NCI-H2081 treated with DMSO at 0.1 percent for 48 hours (cell line): ENCODE measurements at places on chromosomes 12 and 14.

DNA sequence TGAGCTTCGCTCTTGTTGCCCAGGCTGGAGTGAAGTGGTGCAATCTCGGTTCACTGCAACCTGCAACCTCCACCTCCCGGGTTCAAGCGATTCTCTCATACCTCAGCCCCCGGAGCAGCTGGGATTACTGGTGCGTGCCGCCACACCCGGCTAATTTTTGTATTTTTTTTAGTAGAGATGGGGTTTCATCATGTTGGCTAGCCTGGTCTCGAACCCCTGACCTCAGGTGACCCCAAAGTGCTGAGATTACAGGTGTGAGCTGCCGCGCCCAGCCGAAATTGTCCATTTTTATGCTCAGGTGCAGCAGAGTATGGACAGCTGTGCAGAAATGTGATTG is 19.2 kb upstream of the CYP46A1 start:
- no peak for DNase-seq

DNA sequence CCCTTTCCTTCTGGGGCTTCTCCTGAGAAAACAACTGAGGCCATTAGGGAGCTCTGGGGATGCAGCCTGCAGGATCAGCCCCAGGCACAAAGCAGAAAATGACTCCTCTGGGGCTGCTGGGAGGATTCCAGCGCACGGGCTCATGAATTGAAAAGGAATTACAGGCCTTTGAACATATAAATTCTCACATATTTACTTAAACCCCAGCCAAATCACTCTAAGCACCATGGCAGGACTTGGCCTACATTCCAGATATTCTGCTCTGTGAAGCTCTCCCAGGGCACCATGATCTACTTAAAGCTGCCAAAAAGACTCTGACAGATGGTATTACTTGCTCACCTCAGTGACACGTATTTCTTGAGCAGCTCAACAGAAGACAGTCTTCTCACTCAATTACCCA is 87.2 kb downstream of the ZFC3H1 start:
- DNase-seq, result no peak

DNA sequence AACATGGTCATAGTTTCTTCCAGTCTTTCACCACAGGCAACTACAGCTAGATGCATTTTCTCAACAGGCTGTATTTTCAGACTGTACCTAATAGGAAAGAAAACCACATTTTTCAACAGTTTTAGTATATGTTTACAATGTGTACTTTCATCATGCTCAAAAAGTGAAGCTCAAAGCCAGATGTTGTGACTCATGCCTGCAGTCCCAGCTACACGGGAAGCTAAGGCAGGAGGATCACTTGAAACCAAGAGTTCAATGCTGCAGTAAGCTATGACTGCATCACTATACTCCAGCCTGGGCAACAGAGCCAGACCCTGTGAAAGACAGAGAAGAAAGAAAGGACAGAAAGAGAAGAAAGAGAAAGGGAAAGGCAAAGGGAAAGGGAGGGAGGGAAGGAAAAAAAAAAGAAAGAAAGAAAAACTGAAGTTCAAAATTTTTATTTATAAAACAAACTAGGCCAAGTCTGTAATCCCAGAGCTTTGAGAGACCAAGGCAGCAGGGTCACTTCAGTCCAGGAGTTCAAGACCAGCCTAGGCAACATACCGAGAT is 25.5 kb downstream of the GXYLT1 start:
- DNase-seq, result no peak

- no peak for DNase-seq
These were observed 405.8 kb upstream of the RPL10L start for GRCh38 chr14:47057364-47057763.

GRCh38 chr12:95446506-95446900 is 27.4 kb upstream of the METAP2 start:
- DNase-seq, result no peak

GRCh38 chr14:28157289-28157869 is 609.2 kb upstream of the FOXG1 start:
- DNase-seq, result no peak

DNA sequence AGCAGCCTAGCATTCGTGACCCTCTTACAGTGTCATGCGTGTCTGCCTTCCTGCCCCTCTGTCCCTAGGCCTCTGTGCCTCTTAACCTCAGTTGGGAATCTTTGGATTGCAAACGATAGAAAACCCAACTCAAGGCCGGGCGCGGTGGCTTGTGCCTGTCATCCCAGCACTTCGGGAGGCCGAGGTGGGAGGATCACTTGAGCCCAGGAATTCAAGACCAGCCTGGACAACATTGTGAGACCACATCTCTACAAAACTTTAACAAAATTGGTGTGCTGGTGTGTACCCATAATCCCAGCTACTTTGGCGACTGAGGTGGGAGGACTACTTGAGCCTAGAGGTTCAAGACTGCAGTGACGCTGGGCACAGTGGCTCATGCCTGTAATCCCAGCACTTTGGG is 36.7 kb downstream of the TMEM120B start:
- no peak for DNase-seq

DNA sequence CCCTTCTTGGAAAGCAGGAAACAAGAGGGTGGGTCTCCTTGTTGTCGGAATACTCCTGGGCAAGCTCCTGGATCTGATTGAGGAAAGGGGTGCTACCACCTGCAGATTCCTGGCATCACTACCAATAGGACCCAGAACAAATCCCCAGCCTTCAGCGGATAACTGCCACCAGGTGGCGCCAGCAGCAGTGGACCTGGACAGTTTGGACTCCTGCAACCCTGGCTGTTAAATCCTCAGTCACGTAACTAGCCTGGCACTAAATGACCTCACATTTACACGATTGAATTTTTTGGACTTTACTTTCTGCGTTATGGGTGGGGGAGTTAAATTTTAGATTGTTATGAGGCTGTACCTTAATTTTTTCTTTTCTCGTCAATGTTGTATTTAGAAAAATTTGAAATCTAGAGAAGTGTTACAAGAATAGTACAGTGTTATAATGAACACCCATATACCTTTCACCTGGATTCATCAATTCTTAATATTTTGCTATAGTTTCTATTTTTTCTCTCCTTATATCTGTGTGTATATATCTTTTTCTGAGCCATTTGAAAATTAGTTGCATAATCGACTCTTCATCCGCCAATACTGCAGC is 95.6 kb downstream of the GAS2L3 start:
- peak; percentile 54 for DNase-seq

- no peak for DNase-seq
These were observed 25.9 kb upstream of the EDDM3A start for GRCh38 chr14:20719777-20720176.

- no peak for DNase-seq
These were observed 332.6 kb downstream of the NOVA1 start for GRCh38 chr14:26265170-26265685.

GRCh38 chr12:41606468-41607445 is 418.6 kb downstream of the PDZRN4 start:
- no peak for DNase-seq

DNA sequence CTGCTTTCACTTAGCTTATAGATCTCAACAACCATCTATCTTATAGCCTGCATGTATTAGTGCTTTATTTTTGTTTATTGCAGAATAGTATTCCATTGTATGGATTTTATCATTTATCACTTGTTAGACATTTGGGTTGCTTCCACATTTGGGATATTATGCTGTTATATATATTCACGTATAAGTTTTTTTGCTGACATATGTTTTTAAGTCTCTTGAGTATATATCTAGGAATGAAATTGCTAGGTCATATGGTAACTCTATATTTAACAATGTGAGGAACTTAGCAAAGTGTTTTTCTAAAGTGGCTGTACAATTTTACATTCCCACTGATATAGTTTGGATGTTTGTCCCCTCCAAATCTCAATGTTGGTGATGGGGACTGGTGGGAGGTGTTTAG is 208.1 kb downstream of the CPNE8 start:
- no peak for DNase-seq

- no peak for DNase-seq
These were observed 25.5 kb upstream of the KCNJ8 start for GRCh38 chr12:21800011-21800410.

DNA sequence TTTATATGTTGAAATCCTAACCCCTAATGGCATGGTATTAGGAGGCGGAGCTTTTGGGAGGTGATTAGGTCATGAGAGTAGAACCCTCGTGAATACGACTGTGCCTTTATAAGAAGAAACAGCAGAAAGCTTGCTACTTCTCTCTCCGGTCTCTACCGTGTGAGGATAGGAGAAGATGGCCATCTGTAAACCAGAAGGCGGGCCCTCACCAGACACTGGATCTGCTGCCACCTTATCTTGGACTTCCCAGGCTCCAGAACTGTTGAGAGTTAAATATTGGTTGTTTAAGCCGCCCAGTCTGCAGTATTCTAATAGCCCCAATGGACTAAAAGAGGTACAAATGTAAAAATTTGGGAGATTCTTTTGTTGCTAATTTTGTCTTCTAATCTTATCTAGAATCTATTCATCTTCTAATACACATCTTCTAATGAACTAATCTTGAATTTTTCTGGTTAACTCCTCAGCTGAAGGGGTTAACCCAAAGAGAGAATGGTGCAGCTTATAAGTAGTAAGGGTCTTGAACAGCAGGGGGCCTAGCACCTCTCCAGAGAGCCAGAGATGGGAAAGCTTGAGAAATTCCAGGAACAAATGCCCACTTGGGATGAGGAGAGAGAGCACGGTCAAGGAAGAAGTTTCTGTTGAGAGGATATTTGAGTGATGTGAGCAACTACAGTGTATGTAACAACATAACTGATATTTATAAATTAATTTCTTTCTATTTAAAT is 264.0 kb upstream of the GRIP1 start:
- no peak for DNase-seq

- no peak for DNase-seq
These were observed 91.9 kb downstream of the RAD52 start for GRCh38 chr12:857611-858010.

DNA sequence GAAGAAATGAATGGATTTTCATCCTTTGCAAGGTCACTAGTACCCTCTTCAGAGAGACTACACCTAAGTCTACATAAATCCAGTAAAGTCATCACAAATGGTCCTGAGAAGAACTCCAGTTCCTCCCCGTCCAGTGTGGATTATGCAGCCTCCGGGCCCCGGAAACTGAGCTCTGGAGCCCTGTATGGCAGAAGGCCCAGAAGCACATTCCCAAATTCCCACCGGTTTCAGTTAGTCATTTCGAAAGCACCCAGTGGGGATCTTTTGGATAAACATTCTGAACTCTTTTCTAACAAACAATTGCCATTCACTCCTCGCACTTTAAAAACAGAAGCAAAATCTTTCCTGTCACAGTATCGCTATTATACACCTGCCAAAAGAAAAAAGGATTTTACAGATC is 40.8 kb downstream of the SPATA7 start:
- no peak for DNase-seq

- no peak for DNase-seq
These were observed 20.4 kb upstream of the RNF212B start for GRCh38 chr14:23217032-23218020.

- no peak for DNase-seq
These were observed 162.1 kb upstream of the USP15 start for GRCh38 chr12:62098132-62098531.

DNA sequence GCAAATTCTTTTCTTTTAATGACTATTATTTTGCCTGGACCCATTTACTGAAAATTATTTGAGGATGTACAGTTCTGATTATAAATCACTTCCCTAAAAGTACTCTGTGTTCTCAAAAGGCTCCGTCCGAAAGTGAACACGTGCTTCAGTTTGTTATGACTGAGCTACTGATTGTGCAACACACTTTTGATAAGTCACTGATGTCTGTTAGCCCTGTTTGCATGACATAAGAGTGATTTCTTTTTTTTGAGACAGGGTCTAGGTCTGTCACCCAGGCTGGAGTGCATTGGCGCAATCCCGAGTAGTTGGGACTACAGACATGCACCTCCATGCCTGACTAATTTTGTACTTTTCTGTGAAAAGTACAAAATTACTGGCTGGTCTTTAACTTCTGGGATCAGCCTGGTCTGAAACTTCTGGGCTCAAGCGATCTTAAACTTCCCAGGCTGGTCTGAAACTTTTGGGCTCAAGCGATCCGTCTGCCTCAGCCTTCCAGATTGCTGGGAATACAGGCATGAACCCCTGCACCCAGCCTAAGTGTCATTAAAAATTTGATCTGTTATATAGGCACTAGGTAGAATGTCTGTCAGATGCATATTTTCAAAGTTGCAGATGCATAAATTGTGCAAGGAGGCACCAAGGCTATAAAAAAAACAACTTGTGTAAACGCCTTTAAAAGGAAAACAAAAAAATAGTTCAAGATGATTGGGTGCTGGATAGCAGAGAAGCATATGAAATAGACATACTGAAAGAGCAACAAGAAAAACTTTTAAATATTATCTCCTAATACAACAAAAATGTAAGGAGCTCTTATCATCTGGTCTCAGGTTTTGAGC is 111.5 kb downstream of the SRGAP1 start:
- DNase-seq, result no peak

- DNase-seq, result no peak
These were observed 42.0 kb downstream of the CNTN1 start for GRCh38 chr12:40734276-40734675.

DNA sequence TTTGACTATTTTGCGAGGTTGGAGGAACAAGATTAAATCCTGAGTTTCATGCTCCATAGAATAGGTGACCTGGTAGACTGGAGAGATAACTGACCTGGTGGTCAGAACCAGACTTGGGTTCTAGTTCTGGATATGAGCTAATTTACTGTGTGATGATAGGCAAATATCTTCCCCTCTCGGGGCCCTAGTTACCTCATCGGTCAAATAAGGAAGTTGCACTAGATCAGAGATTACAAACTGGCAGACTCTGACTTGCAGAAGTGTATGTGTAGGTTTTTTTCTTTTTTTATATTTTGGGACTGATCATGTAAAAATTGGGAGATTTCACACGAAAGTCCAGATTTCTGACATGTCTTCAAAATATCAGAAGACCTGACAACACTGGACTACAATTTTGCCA is 37.0 kb downstream of the RPH3A start:
- no peak for DNase-seq

DNA sequence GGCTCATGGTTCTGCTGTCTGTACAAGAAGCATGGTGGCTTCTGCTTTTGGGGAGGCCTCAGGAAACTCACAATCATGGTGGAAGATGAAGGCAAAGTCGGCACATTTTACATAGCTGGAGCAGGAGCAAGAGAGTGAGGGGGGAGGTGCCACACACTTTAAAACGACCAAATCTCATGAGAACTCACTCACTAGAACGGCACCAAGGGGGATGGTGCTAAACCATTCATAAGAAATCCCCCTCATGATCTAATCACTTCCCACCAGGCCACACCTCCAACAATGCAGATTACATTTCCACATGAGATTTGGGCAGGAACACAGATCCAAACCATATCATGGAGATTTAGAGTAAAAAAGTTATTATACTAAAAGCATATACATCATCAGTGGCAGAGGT is 13.6 kb upstream of the LEMD3 start:
- DNase-seq, result no peak

DNA sequence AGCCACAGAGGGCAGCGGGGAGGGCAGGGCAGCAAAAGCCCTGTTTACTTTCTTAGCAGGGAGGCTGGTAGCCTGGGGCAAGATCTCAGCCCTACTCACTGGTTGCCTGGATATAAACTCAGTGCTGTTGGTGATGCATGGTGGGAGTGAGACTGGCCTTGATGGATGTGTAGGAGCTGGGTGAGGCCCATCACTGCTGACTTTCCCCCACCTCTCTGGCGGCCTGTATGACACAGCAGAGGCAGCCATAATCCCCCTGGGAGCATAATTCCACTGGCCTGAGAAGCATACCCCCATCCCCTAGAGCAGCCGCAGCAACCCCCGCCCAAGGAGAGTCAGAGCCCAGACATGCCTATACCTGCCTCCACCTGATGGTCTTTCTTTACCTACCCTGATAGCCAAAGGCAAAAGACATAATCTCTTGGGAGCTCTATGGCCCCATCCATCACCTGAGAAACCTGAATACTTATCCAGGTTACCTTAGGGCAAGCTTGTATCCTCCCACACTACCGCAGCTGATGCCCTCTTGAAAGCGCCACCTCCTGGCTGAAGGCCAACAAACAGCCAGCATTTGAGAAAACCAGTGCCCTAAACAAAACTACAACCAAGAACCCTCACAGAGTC is 59.3 kb downstream of the DNAI7 start:
- DNase-seq, result no peak
